AG08396 (cell line): ENCODE measurements at places on chromosomes 4 and X.

DNA sequence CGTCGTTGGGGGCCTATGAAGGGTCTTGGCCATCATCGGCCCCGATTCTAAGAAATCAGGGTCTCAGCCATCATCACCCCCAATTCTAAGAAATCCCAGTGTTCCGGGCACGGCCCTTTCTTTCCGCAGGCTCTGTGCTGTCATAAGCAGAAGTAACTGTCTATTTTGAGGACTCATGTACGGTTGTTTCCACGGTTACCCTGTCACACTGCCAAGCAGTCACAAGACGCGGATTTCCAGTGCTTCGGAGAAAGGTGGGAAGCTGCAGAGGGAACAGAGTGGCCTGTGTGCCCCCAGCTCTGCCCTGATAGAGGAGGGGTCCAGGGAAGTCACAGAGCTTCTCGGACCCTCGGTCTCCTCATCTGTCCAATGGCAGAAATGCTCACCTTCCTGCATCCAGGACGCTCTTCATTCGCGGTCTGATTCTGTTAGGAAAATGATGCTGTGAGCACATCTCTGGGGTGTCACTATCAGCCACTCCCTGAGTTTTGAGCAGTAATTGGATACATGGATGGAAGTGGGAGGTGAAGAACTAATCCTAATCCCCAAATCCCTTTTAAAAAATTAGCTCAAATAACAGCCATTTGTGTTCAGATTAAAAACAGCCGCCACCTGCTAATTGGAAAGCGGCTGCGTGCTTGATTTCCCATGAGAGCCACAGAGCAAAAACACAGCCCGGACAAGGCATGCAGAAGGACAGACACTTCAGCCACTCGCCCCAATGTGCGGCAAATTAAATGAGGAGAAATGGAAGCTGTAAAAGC is 73.1 kb downstream of the WFS1 start:
- no peak for DNase-seq

DNA sequence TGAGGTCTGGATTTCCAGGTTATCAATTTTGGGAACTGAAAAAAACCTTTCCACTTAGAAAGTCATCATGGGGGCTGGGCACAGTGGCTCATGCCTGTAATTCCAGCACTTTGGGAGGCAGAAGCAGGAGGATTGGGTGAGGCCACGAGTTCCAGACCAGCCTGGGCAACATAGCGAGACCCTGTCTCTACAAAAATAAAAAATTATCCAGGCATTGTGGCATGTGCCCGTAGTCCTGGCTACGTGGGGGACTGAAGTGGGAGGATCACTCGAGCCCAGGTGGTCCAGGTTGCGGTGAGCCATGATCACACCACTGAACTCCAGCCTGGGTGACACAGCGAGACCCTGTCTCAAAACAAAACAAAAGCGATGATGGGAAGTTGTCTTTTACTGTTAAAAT is 7.9 kb downstream of the TENM3 start:
- DNase-seq = no peak

- no peak for DNase-seq
Measured at GRCh38 chr4:56158483-56158882, 209.7 kb downstream of the CEP135 start.

GRCh38 chrX:57964975-57965374 is 54.7 kb upstream of the ZXDA start:
- DNase-seq = no peak

GRCh38 chr4:171721937-171722336 is 91.3 kb upstream of the GALNTL6 start:
- DNase-seq = no peak

DNA sequence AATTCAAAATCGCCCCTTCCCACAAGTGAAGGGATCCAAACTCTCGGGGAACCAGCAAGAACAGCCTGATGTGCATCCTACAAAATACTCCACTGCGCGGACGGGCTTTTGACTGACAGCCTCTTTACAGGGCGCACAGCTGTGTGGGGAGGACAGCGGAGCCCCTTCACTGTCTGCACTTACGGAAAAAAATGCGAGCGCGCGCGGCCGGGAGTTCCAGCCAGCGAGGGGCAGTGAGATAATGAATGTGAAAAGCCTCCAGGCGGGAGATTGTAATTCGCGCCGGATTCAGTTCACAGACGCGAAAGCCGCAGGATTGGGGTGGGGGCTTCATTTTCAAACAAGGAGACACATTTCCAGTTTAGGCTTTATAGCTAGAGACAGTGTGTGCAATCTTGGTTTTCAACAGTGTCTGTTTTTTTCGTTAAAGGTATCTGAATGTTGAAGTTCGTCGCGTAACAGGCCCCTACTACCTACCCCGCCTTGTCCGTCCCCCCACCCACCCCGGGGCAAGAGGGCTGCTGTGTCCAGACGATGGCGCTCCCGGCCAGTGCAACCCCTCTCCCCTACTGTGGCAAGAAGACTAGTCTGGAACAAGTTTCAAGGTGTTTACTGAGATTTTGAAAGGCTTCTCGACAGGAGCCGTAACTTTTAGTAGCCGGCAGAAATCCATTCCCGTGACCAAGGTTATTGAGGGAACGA is 1.7 kb upstream of the GPR50 start:
- DNase-seq = no peak

GRCh38 chr4:88734403-88734949 is 36.8 kb upstream of the NAP1L5 start:
- no peak for DNase-seq

DNA sequence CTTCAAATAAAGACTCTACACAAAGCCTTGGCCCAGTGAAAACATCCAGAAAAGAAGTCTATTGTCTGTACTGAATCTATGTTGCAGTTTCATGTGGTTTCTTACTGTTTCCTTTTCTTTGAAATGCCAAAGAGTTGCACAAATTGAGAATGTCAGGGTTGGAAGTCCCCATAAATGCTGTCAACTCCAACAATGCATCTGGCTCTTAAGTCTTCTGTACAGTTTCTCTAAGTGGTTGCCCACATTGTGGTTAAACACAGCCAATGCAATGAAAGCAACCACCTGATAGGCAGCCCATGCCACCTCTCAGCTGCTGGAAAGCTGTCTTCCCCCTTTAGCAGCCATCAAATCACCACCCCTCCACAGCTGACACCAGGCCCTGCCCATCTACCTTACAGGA is 67.2 kb upstream of the C1GALT1C1 start:
- no peak for DNase-seq

- no peak for DNase-seq
Measured at GRCh38 chr4:37338972-37339371, 94.4 kb downstream of the NWD2 start.
